NCI-H1436 treated with DMSO at 0.1 percent for 48 hours (cell line): ENCODE measurements at places on chromosomes 16 and 17.

DNA sequence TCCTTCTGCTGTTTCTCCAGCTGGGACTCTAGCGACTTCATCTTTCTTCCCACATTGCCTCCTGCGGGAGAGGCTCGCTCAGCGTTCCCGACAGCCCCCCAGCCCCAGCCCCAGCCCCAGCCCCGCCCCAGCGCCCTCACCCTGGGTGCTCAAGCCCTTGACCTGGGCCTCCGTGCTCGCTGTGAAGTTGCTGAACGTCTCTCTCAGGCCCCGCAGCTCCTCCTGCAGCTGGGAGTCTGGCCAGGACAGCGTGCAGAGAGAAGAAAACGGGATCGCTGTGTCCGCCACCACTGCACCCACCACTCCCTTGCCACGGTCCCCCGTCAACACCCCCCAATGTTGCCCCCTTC is 2.4 kb downstream of the ASGR1 start:
- DNase-seq, result no peak

DNA sequence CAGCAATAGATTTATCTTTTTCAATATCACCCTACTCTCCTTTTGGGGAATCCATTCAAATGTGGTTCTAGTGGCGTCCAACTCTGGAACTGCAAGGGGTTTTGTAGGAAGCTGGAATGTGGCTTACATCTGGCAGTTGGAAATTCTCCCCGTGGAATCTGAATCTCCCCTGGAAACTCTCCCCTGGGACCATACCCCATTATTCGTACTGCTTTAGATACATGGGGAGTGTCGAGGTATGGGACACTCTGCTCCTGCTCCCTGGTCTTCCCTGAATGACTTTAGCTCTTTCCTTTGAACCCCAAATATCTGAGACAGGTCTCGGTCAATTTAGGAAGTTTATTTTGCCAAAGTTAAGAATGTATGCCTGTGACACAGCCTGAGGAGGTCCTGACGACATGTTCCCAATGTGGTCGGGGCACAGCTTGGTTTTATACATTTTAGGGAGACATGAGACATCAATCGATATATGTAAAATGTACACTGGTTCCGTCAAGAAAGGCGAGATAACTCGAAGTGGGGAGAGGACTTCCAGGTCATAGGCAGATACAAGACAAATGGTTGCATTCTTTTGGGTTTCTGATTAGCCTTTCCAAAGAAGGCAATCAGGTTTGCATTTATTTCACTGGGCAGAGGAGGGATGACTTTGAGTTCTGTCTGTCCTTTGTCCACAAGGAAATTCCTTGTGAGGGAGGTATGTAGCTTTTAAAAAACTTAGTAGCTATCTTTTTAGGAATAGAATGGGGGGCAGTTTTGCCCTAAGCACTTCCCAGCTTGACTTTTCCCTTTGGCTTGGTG is 89.1 kb upstream of the CORO6 start:
- DNase-seq, result no peak

GRCh38 chr16:56300891-56301850 is 109.9 kb downstream of the GNAO1 start:
- no peak for DNase-seq

DNA sequence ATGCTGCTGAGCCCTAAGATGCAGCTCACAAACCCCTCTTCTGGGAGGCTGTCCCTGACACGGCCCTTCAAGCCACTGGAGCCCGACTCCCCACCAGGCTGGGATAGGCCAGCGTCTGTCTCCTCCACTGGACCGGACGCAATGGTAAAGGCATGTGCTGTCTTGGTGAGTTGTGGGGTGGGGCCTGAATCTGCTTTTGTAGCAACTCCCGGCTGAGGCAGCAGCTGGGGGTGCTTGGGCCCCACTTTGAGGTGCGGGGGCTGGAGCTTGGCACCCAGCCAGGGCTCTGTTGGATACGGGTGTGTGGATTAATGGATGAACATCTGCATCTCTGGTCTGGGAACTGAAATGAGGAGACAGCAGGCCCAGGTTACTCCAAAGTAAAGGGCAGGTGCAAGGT is 3.5 kb upstream of the NLRC3 start:
- DNase-seq, result no peak

GRCh38 chr17:8426802-8427201 is 8.9 kb upstream of the NDEL1 start:
- no peak for DNase-seq

GRCh38 chr17:62597920-62598319 is 29.6 kb upstream of the MRC2 start:
- no peak for DNase-seq

- DNase-seq, result no peak
These were observed 54.7 kb upstream of the PVALEF start for GRCh38 chr17:81110488-81111040.

DNA sequence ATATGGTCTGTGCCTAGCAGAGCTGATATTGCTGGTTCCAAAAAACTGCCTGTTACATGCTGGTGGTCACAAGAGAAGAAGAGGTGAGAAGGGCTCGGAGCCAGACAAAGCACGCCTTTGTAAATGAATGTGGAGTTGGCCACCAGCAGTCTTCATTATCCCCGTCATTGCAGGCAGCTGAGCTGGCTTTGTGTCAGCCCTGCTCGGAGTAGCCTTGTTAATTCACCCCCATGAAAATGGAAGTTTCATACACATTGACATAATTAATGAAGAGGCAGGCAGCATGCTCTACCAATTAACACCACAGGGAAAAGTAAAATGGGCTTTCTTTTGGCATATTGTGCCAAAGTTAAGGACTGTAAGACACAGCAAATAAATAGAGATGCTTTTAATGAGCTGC is 113.7 kb upstream of the RBFOX1 start:
- no peak for DNase-seq

DNA sequence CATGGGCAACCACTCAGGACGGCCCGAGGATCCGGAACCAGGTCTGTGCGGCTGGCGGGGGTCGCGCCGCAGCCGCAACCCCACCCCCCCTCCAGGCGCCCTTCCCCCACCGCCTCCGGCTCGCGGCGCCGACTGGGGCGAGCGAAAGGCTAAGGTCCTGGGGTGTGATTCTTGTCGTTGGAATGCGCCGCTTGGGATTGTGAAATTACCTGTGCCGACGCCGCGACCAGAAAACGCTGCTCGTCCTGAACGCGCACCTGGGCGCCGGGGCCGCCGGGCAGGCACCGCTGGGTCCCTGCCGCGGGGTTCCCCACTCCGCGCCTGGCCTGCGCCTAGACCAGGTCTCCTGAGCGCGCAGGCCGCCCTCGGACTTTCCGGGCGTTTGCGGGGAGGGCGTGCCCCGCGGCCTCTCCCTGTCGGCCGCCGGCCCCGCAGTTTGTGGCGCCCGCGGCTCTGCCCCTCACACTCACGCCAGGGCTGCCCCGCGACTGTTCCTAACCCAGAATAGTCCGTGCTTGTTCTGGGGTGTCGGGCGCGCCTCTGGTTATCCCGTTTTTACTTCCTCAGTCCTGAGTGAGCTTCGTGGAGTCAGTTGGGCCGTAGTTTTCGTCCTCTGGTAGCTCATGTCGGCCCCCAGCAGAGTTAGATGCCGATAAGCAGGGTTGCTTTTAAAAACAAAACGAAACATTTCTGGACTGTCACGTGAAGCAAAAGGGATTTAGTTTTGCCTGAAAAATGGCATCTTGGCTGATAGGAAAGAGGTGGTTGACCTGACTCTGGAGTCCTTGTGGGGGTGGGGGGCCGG is 147.2 kb downstream of the SPECC1 start:
- no peak for DNase-seq

- no peak for DNase-seq
These were observed 60.9 kb downstream of the MRTFB start for GRCh38 chr16:14131774-14132695.

DNA sequence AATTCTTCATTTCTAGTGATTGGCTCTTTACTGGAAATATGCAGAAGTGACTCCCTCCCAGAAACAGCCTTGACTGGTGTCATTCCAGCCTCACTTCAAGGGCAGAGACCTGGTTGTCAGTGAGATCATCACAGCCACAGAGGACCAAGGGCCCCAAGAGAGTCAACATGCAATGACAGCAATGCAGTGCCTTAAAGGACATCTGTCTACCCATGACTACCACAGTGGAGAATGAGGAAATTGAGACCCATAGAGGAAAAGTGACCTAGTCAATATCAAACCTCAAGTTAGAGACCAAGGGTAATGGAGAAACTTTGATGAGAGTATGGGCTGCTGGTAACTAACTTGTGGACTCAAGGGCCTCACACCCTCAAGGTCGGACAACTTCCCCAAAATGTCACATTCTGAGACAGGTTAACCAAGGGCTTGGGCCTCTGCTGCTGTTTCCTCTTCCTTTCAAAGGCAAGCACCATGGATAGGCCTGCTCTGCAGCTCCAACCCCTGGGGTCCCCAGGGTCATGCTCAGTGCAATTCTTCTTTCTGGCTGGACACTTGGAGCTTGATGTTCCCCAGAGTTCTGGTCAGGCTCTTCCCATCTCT is 11.3 kb downstream of the NOG start:
- no peak for DNase-seq

DNA sequence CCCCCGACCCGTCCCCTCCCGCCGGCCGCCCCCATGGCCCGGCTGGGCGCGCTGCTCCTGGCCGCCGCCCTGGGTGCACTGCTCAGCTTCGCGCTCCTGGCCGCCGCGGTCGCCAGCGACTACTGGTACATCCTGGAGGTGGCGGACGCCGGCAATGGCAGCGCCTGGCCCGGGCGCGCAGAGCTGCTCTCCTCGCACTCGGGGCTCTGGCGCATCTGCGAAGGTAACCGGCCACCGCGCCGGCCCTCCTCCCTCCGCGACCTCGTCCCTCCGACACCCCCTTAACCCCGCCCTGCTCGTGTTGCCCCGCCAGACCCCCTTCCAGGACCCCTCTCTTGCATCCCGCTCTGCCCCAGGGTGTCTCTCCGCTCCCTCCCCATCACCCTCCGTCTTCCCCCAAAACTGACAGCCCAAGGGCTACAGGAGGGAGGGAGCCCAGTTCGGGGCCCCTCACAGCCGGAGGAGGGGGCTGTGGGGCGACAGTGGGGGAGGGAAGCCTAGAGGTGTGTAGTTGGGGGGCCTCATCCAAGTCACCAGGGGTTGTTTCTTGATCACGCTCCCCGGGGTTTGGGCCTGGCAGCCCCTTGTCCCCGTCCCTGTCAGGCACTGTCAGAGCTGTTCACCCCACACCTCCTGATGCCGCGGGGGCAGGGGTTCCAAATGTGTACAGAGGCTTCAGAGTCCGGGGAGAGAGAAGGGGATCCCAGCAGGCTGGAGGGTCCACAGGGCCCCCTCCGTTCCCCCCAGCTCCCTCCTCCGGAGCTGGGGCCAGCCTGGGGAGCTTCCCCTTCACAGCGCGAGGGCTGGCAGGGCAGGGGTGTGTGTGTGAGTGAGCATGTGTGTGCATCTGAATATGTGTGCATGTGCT is 794 bp downstream of the TMEM235 start:
- no peak for DNase-seq

GRCh38 chr17:13635951-13636350 is 34.2 kb upstream of the HS3ST3A1 start:
- no peak for DNase-seq

- no peak for DNase-seq
These were observed 335.2 kb downstream of the SEC14L1 start for GRCh38 chr17:77476006-77476405.

DNA sequence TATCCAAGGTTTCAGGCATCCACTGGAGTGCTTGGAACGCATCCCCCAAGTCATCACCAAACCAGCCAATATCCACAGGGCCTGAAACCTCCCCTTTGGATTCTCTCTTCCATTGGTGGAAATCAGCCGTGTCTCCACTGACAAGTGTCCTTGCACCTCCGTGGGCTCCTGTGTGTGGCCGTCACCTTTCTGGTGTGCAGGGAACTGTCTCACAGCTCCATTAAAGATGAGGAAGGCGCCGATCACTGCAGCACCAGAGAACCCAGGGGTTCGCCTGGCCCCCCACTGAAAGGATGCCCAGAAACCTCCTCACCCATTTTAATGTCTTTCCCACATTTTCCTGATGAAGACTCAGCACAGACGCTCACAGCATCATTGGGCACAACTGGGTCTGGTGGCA is 17.8 kb upstream of the METRNL start:
- DNase-seq, result no peak

DNA sequence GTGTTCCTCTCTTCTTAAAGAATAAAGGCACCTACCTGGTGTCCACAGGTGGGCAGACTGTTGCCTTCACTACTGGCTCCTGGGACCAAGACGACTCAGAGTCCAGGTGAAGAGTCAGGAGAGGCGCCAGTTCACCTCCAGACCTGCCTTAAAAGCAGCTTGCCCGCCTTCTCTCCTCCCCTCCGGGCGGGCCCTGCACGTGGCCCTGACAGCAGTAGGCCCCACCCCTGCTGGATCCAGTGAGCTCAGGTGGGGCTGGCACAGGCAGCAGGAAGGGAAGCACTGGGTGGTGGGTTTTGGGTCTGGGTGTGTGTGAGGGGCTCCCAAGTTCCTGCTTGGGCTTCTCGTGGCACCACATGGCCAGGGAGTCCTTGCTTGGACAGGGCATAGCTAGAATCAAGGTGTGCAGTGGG is at the start of gene TNS4:
TNS4 (minus strand) TSS at position 125 of the 413 bp plus-strand sequence. CDS start 5,198 bp downstream, outside the sequence.
- DNase-seq, result no peak

DNA sequence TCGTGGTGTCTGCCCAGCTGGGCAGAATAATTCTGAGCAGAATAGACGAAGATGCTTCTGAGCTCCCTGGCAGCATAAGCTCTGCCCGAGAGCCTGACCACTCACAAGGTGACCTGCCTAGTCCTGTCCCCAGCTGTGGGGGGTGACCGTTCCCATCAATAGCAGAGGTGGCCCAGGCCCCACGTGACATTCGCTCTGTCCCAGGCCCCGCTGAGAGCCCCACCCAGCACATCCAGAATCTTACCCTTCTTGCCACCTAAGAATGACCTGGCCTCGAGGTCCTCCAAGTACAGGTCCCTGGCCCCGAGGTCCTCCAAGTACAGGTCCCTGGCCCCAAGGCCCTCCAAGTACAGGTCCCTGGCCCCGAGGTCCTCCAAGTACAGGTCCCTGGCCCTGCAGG is 695 bp upstream of the TMEM204 start:
- DNase-seq, result no peak

- DNase-seq, result no peak
These were observed 131.0 kb downstream of the C16orf78 start for GRCh38 chr16:49504626-49505025.

DNA sequence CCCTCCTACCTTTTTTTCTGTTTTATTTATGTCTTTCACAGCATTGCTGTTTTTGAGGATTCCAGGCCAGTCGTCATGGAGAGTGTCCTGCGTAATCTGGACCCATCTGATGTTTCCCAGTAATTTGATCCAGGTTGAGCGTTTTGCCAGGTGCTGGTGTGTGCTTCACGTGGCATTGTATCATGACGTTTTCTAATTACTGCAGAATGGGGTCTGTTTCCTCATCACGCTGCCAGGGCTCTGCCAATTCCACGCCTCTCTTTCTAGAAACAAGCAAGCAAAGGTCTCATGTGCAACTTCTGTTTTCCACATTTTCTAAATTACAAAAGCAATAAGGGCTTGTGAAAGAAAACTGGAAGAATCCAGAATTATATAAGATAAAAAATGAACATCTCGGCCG is 28.3 kb upstream of the BHLHA9 start:
- peak; percentile 32 for DNase-seq

GRCh38 chr17:62045517-62045916 is 19.6 kb downstream of the MED13 start:
- no peak for DNase-seq

GRCh38 chr17:79921411-79922115 is 82.3 kb upstream of the CBX4 start:
- DNase-seq, result no peak

GRCh38 chr16:88635671-88636319 is 2.6 kb upstream of the IL17C start:
- peak; percentile 50 for DNase-seq

GRCh38 chr17:57158325-57158724 is 73.3 kb downstream of the AKAP1 start:
- no peak for DNase-seq

GRCh38 chr17:6455321-6455705 is 11.1 kb downstream of the PIMREG start:
- DNase-seq, result no peak

- DNase-seq, result no peak
These were observed 47.5 kb downstream of the SLC6A2 start for GRCh38 chr16:55703003-55704001.
